ENCODE measurements at places on chromosomes 5 and 9. TPM values are rescaled to one million over a fixed set of nuclear protein-coding genes. Genes with fewer than 3 reads are reported as not detected.
A peak's percentile ranks its signal among the peaks of the same experiment; 100 is the strongest.

DNA sequence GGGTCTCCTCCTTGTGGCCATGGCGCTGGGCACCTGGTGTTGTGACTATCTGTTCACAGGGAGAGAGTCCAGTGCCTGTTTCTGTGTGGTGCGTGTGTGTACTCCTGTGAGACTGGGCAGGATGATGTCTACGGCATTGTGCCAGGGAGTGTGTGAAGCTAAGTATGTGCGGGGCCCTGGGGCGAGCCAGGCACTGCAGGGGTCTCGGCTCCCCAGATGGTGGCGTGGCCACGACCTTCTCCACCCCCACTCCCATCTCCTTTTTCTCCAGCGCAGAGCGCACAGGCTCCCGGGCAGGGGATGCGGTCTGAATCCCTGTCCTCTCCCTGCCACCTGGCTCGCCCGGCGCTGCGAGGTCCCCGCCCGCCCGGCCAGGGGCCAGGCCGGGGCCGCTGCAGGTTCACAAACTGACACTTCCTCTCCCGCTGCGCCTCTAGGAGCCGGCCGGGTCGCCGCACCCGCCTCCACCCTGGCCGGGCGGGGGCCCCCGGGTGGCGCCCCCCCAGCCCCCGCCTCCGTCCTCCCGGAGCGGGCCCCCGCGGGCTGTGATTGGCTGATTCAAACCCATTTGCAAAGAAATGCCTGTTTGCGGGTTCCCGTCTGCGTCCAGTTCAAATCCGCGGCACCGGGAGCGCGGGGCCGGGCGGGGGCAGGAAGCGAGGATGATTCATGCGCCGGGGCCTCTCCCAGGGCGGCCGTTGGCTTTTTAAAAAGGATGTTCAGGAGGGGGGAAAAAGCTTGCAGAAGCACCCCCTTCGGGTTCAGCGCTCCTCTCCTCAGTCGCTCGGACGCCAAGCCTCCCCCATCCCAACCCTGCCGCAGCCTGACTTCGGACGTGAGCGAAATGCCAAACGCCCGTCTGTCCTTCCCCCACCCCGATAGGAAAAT, 790 bp downstream of the PHF19 start:
- H3K4me1 ChIP-seq, result peaks cover 2% of the 10 kb centered on the region
- peak overlapping the region; percentile 94 for H3K27ac ChIP-seq
- DNase-seq, result peak; percentile 91
- H3K27me3 ChIP-seq, result no peaks in the 10 kb centered on the region
- H3K36me3 ChIP-seq, result peaks cover 23% of the 10 kb centered on the region

DNA sequence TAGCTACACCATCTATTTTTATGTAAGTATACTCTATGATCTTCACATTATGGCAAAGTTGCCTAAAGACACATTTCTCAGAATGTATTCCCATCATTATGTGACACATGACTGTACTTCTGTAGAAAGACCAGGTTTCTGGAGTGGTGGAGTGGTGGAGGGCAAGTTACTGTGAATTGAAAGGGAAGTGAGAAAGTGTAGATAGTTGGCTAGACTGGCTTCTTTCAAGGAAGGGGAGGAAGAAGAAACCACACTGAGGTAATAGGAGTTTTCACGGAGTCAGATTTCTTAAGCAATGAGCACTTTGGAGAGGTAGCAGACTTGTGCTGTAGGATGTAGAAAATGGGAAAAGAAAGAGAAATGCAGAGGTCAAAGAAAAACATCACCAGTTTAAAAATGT, 50.9 kb upstream of the EQTN start:
- H3K27ac ChIP-seq, result no peak overlapping the region
- H3K4me1 ChIP-seq, result no peaks in the 10 kb centered on the region
- H3K27me3 ChIP-seq, result no peaks in the 10 kb centered on the region
- H3K4me3 ChIP-seq, result no peak overlapping the region

GRCh38 chr9:38180656-38181055, 111.6 kb upstream of the SHB start:
- no peaks in the 10 kb centered on the region for H3K4me1 ChIP-seq
- H3K27me3 ChIP-seq, result no peaks in the 10 kb centered on the region
- no peaks in the 10 kb centered on the region for H3K36me3 ChIP-seq
- no peak for DNase-seq

Gene FBXL7
- polyA plus RNA-seq, result 27.0 TPM

DNA sequence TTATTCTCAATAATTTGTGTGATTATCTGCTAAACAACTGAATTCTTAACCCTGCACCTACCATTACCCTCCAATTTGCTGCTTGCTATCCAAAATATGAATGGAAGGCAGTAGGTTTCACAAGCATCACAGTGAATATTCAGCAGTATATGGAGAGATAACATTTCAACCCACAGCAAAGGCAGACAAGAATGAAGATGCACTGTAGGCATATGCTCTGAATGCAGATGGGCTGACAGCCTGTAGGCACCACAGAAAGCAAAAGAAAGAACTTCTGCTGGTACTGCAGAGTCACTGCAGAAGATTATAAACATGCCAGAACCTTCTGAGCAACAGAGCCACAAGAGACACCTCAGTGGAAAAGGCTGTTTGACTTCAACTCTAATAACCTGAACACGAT, 63.6 kb upstream of the SLC12A2 start:
- no peaks in the 10 kb centered on the region for H3K36me3 ChIP-seq
- no peaks in the 10 kb centered on the region for H3K27me3 ChIP-seq
- DNase-seq, result no peak
- H3K27ac ChIP-seq, result no peak overlapping the region
- no peaks in the 10 kb centered on the region for H3K4me1 ChIP-seq
- H3K4me3 ChIP-seq, result no peak overlapping the region

- no peaks in the 10 kb centered on the region for H3K36me3 ChIP-seq
- no peak for DNase-seq
- H3K27ac ChIP-seq, result no peak overlapping the region
Observed at GRCh38 chr5:69129413-69129812, 35.6 kb downstream of the SLC30A5 start.

DNA sequence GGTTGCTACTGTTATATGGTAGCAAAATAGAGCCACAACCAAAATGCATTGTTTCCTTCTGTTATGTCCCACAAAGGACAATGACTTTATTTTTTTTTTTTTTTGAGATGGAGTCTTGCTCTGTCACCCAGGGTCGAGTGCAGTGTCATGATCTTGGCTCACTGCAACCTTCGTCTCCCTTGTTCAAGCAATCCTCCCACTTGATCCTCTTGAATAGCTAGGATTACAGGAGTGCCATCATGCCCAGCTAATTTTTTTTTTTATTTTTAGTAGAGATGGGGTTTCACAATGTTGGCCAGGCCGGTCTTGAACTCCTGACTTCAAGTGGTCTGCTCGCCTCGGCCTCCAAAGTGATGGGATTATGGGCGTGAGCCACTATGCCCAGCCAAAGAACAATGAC, 527.7 kb upstream of the SGCD start:
- no peaks in the 10 kb centered on the region for H3K4me1 ChIP-seq
- no peak overlapping the region for H3K4me3 ChIP-seq
- H3K36me3 ChIP-seq, result no peaks in the 10 kb centered on the region
- no peak overlapping the region for H3K27ac ChIP-seq

DNA sequence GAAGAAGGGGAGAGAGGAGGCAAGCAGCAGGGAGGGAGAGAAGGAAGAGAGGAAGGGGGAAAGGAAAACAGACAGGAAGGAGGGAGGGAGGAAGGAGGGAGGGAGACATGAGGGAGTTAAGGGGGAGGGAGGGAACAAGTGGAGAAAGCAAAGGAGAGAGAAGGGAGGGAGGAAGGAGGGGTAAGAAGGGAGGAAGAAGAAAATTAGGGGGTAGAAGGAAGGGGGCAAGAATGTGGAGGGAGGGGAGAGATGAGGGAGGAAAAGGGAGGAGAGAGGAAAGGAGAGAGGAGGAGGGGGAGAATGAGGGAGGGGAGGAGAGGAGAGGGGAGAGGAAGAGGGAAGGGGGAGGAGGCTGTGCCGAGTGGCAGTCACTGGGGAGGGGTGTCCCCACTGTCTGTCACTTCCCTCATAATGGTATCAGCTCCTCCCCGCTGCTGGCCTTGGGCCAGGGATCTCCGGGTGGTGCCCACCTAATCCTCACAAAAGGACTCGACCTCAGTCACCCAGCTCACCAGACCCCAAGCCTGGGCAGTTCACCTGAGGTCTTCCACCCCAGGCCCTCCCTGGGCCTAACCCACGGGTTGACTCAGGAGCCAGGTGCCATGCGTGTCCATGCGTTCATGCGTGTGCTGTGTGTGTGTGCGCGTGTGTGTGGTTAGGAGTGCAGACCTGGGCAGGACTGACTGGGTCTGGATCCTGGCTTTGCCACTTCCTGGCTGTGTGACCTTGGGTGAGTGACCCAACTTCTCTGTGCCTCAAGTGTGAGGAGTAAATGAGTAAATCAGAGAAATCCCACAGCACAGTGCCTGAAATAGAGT, 18.1 kb downstream of the C9orf50 start:
- H3K27ac ChIP-seq, result no peak overlapping the region
- H3K27me3 ChIP-seq, result peaks cover 3% of the 10 kb centered on the region
- DNase-seq, result no peak
- H3K36me3 ChIP-seq, result no peaks in the 10 kb centered on the region
- H3K4me1 ChIP-seq, result peaks cover 29% of the 10 kb centered on the region
- no peak overlapping the region for H3K4me3 ChIP-seq

GRCh38 chr5:103428411-103428871, 134.1 kb downstream of the NUDT12 start:
- no peak overlapping the region for H3K27ac ChIP-seq
- H3K4me3 ChIP-seq, result no peak overlapping the region
- H3K27me3 ChIP-seq, result no peaks in the 10 kb centered on the region
- peak; percentile 39 for DNase-seq
- no peaks in the 10 kb centered on the region for H3K4me1 ChIP-seq

Gene FCN2
- polyA plus RNA-seq, result not detected

GRCh38 chr9:4741365-4742089, 525 bp upstream of the AK3 start:
- no peaks in the 10 kb centered on the region for H3K27me3 ChIP-seq
- H3K27ac ChIP-seq, result peak overlapping the region; percentile 87
- peak overlapping the region; percentile 99 for H3K4me3 ChIP-seq
- no peaks in the 10 kb centered on the region for H3K36me3 ChIP-seq
- peaks cover 4% of the 10 kb centered on the region for H3K4me1 ChIP-seq
- DNase-seq, result peak; percentile 79

DNA sequence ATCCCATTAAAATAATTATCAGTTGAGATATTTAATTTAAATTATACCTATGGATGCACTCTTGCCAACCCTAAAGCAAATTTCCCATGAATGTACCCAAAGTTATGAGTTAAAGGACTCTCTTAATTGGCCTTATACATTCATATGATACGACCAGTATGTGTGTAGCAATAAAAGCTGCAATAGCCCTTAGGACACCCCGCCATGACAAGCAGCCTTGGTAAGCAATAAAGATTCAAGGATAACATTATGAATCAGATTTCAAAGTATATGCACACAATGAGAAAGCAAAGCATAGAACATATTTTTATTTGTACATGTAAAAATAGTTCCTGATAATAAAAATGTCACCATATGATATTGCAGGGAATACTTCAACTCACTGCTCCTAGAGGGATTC, 1699.3 kb upstream of the CDH9 start:
- H3K27me3 ChIP-seq, result no peaks in the 10 kb centered on the region
- H3K4me3 ChIP-seq, result no peak overlapping the region
- no peaks in the 10 kb centered on the region for H3K36me3 ChIP-seq
- H3K27ac ChIP-seq, result no peak overlapping the region
- DNase-seq, result no peak

- H3K4me1 ChIP-seq, result peaks cover 4% of the 10 kb centered on the region
- no peak overlapping the region for H3K27ac ChIP-seq
- DNase-seq, result no peak
- H3K4me3 ChIP-seq, result no peak overlapping the region
- no peaks in the 10 kb centered on the region for H3K36me3 ChIP-seq
- no peaks in the 10 kb centered on the region for H3K27me3 ChIP-seq
Observed at GRCh38 chr5:115267617-115268016, 4.9 kb upstream of the PGGT1B start.

DNA sequence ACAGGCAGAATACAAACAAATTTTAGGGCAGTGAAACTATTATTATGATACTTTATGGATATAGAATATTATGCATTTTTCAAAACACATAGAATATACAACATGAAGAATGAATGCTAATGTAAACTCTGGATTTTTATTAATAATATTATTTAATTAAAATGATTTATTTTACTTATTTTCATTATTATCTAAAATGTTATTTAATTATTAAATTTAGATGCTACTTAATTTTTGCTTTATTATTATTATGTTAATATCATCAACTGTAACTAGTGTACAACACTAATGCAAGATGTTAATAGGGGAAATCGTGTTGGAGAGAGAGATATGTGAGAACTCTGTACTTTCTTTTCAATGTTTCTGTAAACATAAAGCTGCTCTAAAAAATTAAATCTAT, 39.3 kb upstream of the TENT4A start:
- no peaks in the 10 kb centered on the region for H3K4me1 ChIP-seq
- no peaks in the 10 kb centered on the region for H3K36me3 ChIP-seq

Gene ABO
- polyA plus RNA-seq, result 5.6 TPM

- no peak overlapping the region for H3K27ac ChIP-seq
- H3K36me3 ChIP-seq, result no peaks in the 10 kb centered on the region
- H3K4me1 ChIP-seq, result no peaks in the 10 kb centered on the region
- no peaks in the 10 kb centered on the region for H3K27me3 ChIP-seq
- no peak overlapping the region for H3K4me3 ChIP-seq
Observed at GRCh38 chr5:58405175-58405574, 54.7 kb downstream of the PLK2 start.

Gene ZBTB5
- 28.5 TPM for polyA plus RNA-seq

DNA sequence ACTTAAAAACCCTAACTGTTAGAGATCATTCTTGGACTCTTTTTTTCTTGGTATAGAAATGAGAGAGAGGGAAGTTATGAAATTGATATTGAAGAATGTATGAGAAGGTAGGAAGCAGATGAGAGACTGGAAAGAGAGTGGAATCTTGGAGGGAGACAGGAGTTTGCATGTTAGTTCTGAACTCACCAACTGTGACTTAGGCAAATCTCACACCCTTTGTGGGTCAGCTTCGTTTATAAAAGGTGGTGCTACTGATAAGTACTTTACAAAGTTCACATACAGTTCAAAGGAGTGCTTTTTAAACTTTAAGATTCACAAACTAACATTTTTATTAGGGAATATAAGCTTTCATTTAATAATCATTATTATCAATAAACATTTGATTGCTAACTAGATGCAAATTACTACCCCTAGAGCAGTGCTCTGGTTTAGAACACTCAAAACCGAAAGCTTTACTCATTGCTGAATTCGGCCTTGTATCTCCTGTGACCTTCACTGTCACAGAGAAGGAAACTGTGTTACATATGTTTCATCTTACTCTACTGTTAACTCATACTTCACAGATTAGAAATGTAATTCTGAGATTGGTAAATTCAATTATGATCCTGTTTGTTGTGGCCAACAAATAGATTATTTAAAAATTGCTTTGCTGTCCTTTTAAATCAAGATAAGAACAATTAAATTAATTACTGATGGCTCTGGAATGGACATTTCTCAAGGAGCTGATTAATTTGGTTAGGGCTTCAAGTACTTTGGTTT, 143.2 kb downstream of the RMI1 start:
- H3K4me3 ChIP-seq, result no peak overlapping the region
- no peaks in the 10 kb centered on the region for H3K4me1 ChIP-seq
- no peak overlapping the region for H3K27ac ChIP-seq
- DNase-seq, result no peak
- H3K27me3 ChIP-seq, result no peaks in the 10 kb centered on the region

Measured in left lung (tissue), 14 donors.